ENCODE measurements at places on chromosomes 1 and 21.

DNA sequence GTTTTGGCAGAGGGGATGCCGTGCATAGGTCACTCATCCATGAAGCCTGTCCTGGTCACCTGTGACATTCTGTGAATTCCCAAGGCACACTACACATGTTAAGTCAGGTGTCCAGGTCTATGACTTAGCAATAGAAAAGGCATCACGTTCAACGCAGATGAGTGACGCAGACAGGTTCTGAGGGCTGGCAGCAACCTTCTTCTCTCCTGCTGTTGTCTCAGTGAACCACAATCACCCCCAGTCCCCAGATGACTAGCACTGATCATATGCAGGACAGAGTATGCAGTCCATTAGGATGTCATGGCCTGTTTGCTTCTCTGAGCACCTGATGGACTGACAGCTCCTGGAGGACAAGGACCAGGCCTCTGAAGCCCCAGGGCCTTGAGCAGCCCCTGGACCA, 157.8 kb upstream of the KAZN start:
- DNase-seq: no peak

DNA sequence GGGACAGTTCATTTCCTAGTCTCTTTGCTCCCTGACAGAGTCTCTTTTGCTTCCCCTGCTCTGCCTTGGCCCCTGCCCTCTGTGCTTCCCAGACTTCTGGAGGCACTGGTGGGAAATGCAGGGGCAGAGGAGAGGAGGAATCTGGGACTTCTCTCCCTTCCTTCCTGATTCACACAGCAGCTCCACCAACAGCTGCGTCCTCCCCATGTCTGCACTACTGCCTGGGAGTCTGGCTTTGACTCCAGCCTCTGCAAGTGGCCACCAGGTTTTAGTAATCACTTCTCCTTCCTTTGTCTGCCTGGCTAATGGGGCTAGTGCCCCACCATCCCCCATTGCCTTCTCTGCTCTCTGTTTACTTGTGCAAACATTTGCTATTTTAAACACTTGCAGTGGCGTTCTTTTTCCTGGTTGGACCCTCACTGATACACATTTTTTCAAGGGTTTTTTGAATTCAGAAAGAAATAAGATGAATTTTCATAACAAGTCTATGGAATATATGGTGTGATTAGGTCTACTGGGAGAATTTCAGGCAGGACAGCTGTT, 21.9 kb downstream of the FASLG start:
- no peak for DNase-seq

- no peak for DNase-seq
Measured at GRCh38 chr1:117635805-117636204, 30.0 kb downstream of the TENT5C start.

GRCh38 chr1:2598329-2598931, 11.9 kb downstream of the PRXL2B start:
- DNase-seq: no peak

DNA sequence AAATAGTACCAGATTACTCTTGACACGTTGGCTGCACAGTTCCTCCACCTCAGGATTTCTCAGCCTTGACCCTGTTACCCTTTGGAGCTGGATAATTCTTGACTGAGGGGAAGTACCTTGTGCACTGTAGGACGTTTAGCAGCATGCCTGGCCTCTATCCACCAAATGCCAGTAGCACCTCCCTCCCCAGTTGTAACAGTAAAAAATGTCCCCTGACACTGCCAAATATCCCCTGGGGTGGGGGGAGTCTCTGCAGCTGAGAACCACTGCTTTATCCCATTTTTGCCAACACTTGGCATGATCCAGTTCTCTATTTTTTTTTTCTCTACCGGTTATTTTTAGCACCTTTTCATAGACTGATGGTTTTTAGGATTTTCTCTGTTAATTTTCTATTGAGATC, 34.0 kb downstream of the C1orf198 start:
- no peak for DNase-seq

DNA sequence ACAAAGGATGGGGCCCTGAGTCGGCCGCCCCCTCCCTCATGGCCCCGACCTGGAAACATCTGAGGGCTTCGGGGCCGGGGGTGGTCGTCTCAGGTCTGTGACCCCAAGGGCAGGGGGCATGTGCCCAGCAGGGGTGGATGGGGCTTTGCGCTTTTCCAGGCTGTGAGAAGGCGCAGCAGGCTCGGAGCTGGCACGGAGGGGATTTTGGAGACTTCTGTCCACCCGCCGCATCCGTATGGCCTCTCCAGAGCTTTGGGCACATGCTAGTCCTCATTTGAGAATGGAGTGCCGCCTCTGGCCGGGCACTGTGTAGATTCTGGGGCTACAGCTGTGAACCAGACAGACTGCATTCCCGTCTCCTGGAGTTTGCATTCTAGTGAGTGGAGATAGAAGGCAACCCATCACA, 66.1 kb upstream of the WNT4 start:
- no peak for DNase-seq

- DNase-seq: no peak
Measured at GRCh38 chr21:43935711-43936110, 70.7 kb downstream of the AGPAT3 start.

GRCh38 chr1:60503266-60503925, 429.8 kb upstream of the C1orf87 start:
- no peak for DNase-seq

GRCh38 chr1:28887419-28887834, 26.9 kb upstream of the EPB41 start:
- peak; percentile 58 for DNase-seq

DNA sequence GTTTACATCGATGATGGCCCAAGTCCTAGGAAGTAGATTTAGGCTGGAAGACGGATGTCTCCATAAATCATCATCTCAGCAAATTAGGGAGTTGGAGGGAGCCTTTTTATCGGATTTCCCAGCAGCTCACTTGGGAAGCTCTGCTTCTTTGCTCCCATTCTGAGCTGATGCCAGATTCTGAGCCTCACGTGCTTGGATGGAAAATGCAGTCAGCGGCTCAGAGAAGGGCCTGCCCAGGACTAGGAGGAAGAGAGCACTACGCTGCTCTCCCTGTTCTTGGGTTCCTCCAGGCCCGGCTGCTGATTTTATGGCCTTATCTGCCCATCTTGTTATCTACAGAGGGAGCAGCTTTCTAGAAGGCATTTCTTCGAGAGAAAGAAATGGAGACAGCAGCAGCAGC, 42.0 kb downstream of the UBIAD1 start:
- DNase-seq: no peak

- peak; percentile 63 for DNase-seq
Measured at GRCh38 chr21:17612023-17612564, 607 bp downstream of the BTG3 start.

- peak; percentile 56 for DNase-seq
Measured at GRCh38 chr1:210292231-210292871, 36.4 kb upstream of the HHAT start.

- peak; percentile 35 for DNase-seq
Measured at GRCh38 chr1:86156566-86157455, at the start of gene COL24A1. COL24A1 (minus strand) TSS chr1:86156772; CDS start chr1:86156396, 376 bp downstream.

DNA sequence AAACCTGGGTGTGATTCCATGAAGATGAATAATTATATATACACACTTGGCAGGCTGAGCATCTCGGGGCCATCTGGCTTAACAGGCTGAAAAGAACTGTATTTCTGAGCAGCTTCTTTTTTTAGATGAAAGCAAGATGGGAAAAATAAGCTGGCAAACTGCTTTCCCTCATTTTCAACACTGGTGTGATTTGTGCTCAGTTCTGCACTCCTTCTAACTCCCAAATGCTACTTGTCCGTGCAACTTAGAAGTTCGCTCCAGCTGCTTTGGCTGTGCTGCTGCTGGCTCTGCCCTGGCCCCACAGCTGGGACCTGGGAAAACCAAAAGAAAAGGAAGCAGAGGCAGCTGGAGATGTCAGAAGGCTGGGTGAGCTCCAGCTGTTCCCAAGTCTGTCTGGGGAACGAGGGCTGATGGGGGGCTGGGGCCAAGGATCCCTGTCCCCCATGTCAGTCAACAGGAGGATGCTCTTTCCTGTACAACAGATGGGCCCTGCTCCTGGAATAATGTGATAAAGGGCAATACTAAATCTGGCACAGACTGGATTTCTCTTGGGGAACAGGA, 44.9 kb downstream of the PAFAH2 start:
- DNase-seq: no peak

GRCh38 chr1:31745096-31745945, 18.8 kb downstream of the ADGRB2 start:
- peak; percentile 81 for DNase-seq

GRCh38 chr1:55547405-55547804, 332.2 kb upstream of the USP24 start:
- no peak for DNase-seq

DNA sequence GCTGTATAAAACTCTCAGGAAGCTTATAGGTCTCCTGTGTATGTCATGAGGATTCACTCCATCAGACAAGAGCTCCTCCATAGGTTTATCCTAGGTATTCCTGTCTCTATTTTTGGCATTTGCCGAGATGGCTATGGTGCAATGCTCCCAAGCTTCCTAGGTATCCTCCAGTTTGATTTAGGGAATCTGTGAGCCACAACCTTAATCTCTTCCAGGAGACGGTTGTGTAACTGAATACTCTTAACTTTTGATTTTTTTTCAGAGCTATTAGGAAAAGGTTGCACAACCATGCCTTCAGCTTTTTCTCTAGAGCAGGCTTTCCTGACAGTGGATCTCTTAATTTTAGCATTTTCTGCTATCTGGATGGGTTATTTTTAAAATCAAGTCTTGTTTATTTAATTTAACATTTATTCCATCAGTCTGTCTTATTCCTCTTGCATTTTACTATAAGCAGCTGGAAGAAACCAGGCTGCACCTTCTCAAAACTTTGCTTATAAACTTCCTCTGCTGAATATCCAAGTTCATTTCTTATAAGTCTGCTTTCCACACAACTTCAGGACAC, 69.4 kb upstream of the BACE2 start:
- no peak for DNase-seq

DNA sequence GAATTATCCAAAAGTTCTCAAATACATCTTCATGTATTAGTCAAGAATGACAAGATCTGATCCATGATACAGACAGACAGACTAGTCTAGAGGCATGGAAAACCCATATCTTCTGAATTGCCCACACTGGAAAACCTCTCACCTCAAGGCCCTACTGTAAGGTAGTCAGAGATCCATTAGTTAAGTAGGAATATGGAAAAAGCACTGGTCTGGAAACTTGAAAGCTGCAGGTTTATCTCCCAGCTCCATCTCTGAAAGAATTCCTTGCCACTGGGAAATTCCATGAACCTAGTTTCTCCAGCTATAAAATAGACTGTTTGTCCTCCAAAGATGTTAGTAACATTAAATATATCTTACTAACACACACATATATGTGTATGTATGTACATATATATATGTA, 169.2 kb downstream of the AKT3 start:
- no peak for DNase-seq

GRCh38 chr1:51714374-51715019, 97.6 kb downstream of the OSBPL9 start:
- DNase-seq: no peak

DNA sequence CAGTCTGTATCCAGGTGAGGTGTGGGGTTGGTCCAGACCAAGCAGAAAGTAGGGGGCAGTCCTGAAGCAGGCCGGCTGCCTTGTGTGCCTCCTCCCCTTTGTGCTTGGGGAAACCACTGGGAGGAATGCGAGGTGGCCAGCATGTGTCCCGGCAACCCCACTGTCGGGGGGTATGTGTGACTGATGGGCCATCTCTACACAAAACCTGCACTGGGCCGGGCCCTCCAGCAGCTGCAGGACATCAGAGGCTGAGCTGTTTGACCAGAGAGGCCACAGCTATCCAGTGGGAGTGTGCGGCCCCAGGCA, 33.3 kb downstream of the TMEM51 start:
- no peak for DNase-seq

- DNase-seq: no peak
Measured at GRCh38 chr1:244319283-244320132, 132.2 kb downstream of the ADSS2 start.

- no peak for DNase-seq
Measured at GRCh38 chr1:33860671-33861070, 3.2 kb upstream of the HMGB4 start.

DNA sequence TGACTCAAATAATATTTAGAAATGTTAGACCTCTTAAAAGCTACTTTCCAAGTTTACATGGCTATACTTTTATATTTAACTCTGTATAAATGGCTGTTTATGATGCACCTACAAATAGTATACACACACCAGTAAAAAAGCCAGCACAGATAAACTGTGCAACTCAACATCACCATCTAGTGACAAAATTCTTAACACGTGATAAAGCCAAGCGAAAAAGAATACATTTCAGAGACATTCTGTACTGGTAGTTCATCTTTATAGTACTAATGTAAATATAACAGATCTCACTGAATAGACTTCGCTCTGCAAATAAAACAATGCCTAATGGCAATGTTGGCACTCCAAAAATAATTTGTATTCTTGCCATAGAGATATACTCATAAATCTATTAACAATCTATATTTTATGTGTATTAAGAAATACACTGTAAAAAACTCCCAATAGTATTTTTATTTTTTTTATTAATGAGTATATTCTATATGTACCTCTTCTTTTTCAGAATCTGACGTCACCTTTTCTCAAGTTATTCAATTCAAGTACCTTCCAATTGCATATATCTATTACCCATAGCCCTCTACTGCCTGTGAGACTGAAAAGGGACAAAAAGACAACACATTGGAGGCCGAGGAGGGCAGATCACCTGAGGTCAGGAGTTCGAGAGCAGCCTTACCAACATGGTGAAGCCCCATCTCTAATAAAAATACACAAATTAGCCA, 100.2 kb downstream of the DPYD start:
- no peak for DNase-seq

DNA sequence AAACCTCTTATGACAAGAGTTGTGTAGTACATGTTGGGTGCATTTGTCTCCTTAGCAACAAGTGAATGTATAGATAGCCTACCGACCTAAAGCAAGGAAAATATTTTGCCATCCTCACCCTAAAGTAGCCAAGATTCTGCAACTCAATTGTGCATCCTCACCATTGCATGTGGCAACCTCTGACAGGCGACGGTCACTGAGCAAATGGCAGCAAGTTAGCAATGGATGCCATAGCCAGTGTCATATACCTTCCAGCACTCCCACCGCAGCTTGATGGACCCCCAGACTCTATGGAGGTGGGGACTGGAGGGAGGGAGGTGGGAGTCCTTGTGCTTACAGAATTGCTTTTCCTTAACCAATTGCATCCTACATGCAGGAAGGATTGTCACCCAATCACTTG, 17.0 kb downstream of the PROX1 start:
- no peak for DNase-seq

All from activated naive CD8-positive, alpha-beta T cell treated with anti-CD3 and anti-CD28 coated beads, Interleukin-2, amount 10 ng/mL, durations not matched to agents 7 days and 5 days (primary cell).